Glutamatergic neuron (in vitro differentiated cells): ENCODE measurements at places on chromosomes 5 and 9. TPM values are rescaled to one million over a fixed set of nuclear protein-coding genes. Genes with fewer than 3 reads are reported as not detected.

DNA sequence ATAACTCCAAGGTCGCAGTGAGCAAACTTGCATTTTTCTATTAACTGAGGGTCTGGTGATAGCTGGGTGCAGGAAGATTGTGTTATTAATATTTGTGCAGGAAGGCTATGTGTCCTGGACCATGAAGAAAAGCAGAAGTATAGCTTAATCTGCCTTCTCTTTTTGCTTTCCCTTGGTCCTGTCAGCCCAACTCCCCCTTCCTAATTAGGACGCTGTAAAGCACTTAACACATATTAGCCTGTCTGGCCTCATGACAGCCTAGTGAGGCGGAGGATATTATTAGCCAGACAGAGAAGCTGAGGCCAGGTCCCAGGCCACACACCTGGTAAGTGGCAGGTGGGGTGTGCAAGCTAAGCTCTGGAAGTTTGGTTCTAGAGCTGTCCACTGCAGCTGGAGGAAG lies 29.5 kb downstream of the SLC46A2 start:
- no peak for DNase-seq
- no peaks in the 10 kb centered on the region for H3K36me3 ChIP-seq
- H3K27me3 ChIP-seq: peaks cover 2% of the 10 kb centered on the region
- H3K27ac ChIP-seq: no peak overlapping the region
- no peak overlapping the region for H3K4me3 ChIP-seq

DNA sequence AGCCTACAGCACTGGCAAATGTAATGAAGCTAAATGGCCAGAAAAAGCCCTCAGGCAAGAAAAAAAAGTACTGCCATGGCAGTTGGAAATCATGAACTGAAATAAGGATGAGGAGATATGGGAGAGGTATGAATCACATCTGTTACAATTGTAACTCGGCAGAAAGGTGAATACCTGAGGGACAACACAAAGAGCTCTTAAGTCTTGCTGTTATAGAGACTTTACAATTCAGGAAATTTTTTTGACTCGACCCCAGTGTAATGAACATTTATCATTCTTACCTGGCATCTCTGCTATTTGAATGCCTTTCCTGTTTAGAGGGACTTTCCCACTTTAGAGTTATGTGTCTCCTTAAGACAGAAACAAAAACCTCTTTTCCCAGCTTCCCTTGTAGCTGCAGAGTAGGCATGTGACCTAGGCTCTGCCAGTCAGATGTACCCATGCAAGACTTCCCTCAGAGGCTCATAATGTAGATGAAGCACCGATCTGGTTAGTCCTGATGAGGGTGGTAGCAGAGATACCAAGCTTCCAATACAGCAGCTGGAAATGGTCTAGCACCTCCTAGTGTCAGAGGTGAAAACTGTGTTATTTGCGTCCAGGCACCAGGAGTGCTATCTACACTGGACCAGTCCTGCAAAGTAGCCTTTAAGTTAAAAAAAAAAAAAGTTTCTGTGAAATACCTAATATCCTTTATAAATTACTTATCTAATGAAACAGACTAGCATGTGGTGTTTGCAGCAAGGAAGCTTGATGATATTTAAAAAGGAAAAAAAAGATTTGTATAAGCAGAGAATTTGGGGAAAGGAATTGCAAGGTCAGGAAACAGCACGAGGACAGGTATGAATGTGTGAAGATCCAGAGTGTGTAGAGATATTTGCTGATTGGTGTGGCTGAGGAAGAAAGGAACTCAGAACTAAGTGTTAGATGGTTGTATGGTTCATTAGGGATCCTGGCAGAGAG lies 146.9 kb upstream of the SLC1A3 start:
- peaks cover 3% of the 10 kb centered on the region for H3K4me1 ChIP-seq
- DNase-seq: no peak
- no peak overlapping the region for H3K27ac ChIP-seq

DNA sequence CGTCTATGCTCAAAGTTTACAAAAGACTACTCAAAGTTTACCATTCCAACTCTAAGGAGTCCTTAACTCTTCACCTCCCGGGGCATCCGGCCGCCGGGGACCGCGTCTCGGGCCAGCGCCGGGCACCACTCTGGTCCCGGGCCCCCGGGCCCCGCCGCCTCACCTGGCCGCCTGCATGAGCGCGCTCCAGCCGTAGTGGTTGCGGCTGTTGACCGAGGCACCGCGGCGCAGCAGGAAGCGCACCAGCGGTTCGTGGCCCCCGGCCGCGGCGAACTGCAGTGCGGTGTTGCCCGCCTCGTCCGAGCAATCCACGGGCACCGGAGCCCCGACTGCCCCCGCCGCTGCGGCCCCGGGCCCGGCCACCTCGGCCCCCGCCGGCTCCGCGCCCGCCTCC lies 388 bp downstream of the ANKS6 start:
- peaks cover 9% of the 10 kb centered on the region for H3K36me3 ChIP-seq
- peak overlapping the region; percentile 31 for H3K4me3 ChIP-seq
- H3K27me3 ChIP-seq: peaks cover 6% of the 10 kb centered on the region
- H3K4me1 ChIP-seq: peaks cover 11% of the 10 kb centered on the region

GRCh38 chr5:59180515-59180914 lies 597.6 kb downstream of the RAB3C start:
- DNase-seq: no peak
- no peaks in the 10 kb centered on the region for H3K4me1 ChIP-seq
- H3K27me3 ChIP-seq: no peaks in the 10 kb centered on the region
- no peak overlapping the region for H3K4me3 ChIP-seq
- no peak overlapping the region for H3K27ac ChIP-seq

DNA sequence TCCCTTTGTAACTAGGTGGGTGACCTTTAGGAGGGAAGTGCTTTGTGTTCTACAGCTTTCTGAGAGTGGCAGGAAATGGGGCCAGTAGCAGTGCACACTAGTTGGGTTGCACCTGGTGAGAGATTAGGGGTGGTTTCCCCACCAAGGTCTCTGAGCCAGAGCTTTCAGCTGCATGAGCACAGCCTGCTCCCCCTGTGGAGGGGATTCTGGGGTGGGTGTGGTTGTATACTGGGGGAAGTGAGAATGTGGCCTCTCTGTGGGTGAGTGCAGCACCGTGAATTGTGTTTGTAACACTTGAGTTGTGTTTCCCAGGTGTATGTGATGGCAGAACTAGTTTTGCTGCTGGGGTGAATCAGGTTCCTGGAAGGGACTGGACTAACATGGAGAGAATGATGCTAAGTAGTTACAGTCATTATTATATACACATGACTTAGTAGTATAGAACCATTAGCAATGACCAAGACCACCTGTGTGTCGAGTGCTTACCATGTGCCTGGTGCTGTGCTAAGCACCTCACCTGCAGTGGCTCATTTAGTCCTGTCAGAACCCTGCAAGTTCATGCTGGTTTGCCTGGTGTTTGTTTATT lies 11.8 kb upstream of the CXXC5 start:
- no peak for DNase-seq
- H3K4me1 ChIP-seq: peaks cover 62% of the 10 kb centered on the region
- peak overlapping the region; percentile 92 for H3K27ac ChIP-seq
- H3K4me3 ChIP-seq: peak overlapping the region; percentile 34

GRCh38 chr5:80090884-80091166 lies 55.7 kb downstream of the THBS4 start:
- no peak for DNase-seq
- H3K4me1 ChIP-seq: peaks cover 5% of the 10 kb centered on the region
- H3K27ac ChIP-seq: no peak overlapping the region
- no peak overlapping the region for H3K4me3 ChIP-seq

DNA sequence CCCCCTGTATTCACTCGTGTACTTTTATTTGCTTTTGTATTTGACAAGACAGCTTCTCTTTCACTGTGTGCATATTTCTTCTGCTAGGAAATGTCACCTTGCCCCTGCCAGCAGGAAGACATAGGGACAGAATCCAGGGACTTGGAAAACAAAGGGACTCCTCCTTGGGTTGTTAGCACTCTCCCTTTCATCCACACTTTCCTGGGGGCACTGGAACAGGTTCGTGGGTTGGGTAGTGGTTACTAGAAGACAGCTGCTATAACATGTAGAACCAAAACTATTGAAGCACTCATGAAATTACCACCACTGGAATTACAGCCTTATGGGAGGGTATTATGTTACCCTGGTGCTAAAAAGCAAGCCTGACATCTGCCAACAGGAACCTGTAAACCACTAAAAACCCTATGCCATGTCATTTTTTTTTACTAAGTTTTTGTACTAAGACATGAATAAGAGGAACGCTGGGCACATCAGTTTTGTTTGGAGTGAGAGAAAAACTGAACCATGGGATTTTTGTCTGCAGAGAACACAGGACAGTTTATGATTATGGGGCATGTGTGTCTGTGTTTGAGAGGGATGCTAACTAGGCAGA lies 4.7 kb upstream of the CCL28 start:
- H3K36me3 ChIP-seq: no peaks in the 10 kb centered on the region
- H3K4me3 ChIP-seq: no peak overlapping the region
- H3K4me1 ChIP-seq: no peaks in the 10 kb centered on the region
- H3K27me3 ChIP-seq: no peaks in the 10 kb centered on the region

DNA sequence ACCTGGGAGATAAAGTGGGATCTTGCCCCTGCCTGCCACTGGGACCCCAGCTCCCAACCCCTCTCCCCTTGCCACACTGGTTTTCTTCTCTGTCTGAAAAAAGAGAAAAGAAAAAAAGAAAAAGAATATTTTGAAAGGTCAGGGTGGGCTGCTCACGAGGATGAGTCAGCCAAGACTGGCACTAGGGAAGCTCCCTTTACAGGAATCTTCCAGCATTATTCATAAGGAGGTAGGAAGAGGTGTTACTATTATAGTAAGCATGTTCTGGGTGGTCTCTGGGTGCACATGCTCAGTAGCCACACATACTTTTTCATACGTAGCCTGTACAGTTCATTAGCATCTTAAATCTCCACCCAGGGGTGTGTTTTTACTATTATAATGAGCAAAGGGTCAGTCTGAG lies 46.8 kb upstream of the HAND1 start:
- peaks cover 8% of the 10 kb centered on the region for H3K36me3 ChIP-seq
- H3K4me1 ChIP-seq: peaks cover 16% of the 10 kb centered on the region
- DNase-seq: no peak
- H3K27me3 ChIP-seq: peaks cover 5% of the 10 kb centered on the region
- H3K4me3 ChIP-seq: no peak overlapping the region

- H3K4me3 ChIP-seq: no peak overlapping the region
- H3K36me3 ChIP-seq: no peaks in the 10 kb centered on the region
- H3K27me3 ChIP-seq: peaks cover 52% of the 10 kb centered on the region
- peaks cover 3% of the 10 kb centered on the region for H3K4me1 ChIP-seq
- no peak for DNase-seq
- H3K27ac ChIP-seq: no peak overlapping the region
Observed at GRCh38 chr5:93607367-93608258, 24.6 kb downstream of the NR2F1 start.

GRCh38 chr9:88388203-88388885 lies at the start of gene SPIN1:
Gene SPIN1 (plus strand): TSS chr9:88388444. CDS start chr9:88426540, 38,096 bp downstream.
- DNase-seq: peak; percentile 88
- H3K27ac ChIP-seq: peak within 1 kb of the TSS; percentile 97
- H3K36me3 ChIP-seq: no peaks in the 10 kb centered on the region

GRCh38 chr5:32326216-32326772 lies 13.6 kb upstream of the MTMR12 start:
- no peak overlapping the region for H3K4me3 ChIP-seq
- H3K27me3 ChIP-seq: peaks cover 11% of the 10 kb centered on the region
- H3K27ac ChIP-seq: no peak overlapping the region
- H3K36me3 ChIP-seq: peaks cover 6% of the 10 kb centered on the region
- peaks cover 11% of the 10 kb centered on the region for H3K4me1 ChIP-seq

DNA sequence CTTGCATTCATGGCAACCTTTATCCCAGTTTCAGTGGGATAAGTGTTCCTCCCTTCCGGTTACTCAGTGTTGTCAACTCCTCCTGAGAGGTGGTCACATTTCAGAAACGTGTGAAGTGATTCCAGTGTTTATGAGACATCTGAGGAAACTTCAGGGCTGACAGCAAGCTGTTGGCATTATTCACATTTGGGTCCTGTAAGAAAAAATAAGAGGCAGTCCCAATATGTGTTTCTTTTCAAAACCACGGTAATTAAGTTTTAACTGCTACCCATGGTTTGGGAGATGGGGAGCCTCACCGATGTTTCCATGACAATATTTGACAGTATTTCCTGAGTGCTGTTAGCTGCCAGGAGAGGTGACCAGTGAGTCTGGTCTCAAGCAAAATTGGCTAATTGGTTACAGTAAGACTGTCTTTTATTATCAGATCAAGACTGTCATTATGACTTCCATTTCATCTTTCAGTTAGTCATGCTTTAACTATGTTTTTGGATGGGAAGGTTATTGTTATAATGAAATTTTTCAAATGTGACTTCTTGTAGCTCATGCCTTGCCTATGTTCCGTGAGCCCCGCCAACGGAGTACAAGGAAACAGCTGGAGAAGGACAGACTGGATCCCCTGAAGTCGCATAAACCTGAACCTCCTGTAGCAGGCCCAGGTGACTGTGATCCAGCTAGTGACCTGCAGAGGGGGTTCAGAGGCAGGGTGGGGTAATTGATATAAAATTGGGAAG lies 115.3 kb downstream of the GDNF start:
- H3K27ac ChIP-seq: no peak overlapping the region
- H3K27me3 ChIP-seq: no peaks in the 10 kb centered on the region
- DNase-seq: no peak
- peaks cover 10% of the 10 kb centered on the region for H3K4me1 ChIP-seq
- H3K36me3 ChIP-seq: no peaks in the 10 kb centered on the region

DNA sequence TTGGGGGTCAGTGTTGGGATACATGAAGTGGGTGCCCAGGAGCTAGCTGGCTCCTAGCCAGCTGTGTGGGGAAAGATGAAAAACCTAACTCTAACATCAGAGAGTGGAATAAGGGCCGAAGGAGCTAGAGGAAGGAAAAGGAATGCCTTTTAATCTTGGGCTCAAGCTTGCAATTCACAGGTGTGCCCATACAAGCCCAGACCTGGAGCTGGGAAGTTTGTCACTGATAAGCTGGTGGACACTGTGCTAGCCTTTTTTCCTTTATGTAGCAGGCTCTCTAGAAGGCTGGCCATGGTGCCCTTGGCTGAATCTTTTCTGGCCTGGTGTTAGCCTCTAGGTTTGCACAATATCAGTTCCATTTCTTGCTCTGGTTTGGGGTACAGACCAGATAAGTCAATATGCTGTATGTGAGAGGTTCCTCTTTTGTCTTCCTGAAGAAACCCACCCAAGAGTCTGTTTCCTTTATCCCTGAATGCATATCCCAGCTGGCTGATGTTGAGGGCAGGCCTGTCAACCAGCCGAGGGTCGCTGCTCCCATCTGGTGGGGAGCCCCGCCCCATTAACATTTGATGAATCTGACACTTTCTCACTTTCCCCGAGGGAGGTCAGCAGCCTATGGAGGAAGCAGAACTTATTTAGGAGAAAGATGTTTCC lies 92.4 kb upstream of the CXCL14 start:
- peaks cover 2% of the 10 kb centered on the region for H3K27me3 ChIP-seq
- H3K36me3 ChIP-seq: peaks cover 5% of the 10 kb centered on the region
- peak overlapping the region; percentile 44 for H3K4me3 ChIP-seq
- H3K27ac ChIP-seq: peak overlapping the region; percentile 90
- peak; percentile 35 for DNase-seq
- peaks cover 29% of the 10 kb centered on the region for H3K4me1 ChIP-seq

Gene LCN10
- not detected for total RNA-seq

Gene FOXD4
- 0.76 TPM for total RNA-seq

Gene SMIM33
- not detected for total RNA-seq

Gene BTNL8
- not detected for total RNA-seq

Gene DRD1
- total RNA-seq: not detected
